ENCODE measurements at places on chromosomes 6 and 20. TPM values are rescaled to one million over a fixed set of nuclear protein-coding genes. Genes with fewer than 3 reads are reported as not detected.
A peak's percentile ranks its signal among the peaks of the same experiment; 100 is the strongest.

- H3K4me1 ChIP-seq: no peaks in the 10 kb centered on the region
- H3K36me3 ChIP-seq: no peaks in the 10 kb centered on the region
- no peak for DNase-seq
- H3K27ac ChIP-seq: no peak overlapping the region
- no peak overlapping the region for H3K4me3 ChIP-seq
- no peaks in the 10 kb centered on the region for H3K27me3 ChIP-seq
These were observed 9.6 kb downstream of the BTNL2 start for GRCh38 chr6:32397252-32397920.

SLC17A9 gene
- total RNA-seq: 6.4 TPM

DNA sequence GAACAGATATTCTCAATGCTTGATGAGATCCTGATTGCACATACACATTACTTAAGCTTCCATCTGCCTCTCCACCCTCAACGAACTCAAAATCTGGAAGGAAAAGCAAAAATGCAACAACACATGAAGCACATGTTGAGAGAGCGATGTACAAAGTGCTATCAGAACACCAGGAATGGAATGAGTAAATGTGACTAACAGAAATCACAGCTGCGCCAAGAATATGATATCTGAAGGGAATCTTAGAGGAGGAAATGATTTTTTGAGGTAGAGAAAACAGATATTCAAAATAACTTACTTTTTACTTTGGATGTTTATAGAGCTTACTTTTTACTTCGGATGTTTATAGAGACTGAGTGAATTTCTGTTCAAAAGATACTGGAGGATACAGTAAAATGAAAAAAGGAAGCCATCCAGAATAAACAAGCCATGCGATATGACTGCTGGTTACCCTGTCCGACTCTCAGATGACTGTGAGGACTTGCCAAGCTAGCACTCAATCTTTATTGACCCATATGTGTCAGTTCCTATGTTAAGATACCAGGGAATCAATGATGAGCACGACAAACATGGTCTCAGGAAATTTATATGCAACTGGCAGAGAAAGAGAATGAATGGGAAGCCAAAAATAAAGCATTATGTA lies 102.0 kb downstream of the SMLR1 start:
- H3K4me3 ChIP-seq: peak overlapping the region; percentile 1
- peak overlapping the region; percentile 11 for H3K27ac ChIP-seq
- DNase-seq: peak; percentile 77
- no peaks in the 10 kb centered on the region for H3K27me3 ChIP-seq
- H3K4me1 ChIP-seq: peaks cover 13% of the 10 kb centered on the region
- no peaks in the 10 kb centered on the region for H3K36me3 ChIP-seq

GRCh38 chr20:54794110-54794509 lies 318.7 kb downstream of the DOK5 start:
- no peaks in the 10 kb centered on the region for H3K27me3 ChIP-seq
- no peaks in the 10 kb centered on the region for H3K36me3 ChIP-seq
- no peak for DNase-seq
- H3K4me3 ChIP-seq: no peak overlapping the region
- H3K27ac ChIP-seq: no peak overlapping the region

DNA sequence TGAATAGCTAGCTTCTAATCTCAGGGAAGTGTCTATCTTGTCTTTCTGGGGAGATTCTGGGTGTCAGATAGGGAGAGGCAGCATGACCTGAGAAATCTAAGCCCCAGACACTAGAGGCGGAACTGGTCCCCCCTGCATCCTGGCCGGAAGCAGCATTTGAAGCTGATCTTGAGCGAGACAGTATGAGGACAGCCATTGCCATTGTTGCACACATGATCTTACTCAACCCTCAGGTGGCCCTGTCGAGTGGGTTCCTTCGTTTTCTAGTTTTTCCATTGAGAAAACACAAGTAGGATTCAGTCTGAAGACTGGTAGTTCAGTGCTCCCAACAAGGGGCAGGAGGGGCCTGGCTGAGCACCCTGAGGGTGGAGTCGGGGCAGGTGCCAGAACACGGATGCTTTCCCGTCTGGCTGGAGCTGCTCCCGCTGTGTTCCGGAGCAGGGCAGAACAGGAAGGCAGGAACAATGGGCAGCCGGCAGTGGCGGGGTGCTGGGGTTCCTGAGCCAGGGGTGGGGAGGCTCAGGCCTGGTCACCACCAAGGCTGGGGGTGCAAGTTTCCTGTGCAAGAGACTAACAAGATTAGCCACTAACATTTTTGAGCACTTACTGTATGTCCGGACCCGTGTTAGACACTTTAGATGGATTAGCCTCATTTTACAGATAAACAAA lies 7.9 kb upstream of the SDCBP2 start:
- peak; percentile 57 for DNase-seq
- H3K27me3 ChIP-seq: no peaks in the 10 kb centered on the region
- peaks cover 15% of the 10 kb centered on the region for H3K4me1 ChIP-seq
- H3K36me3 ChIP-seq: peaks cover 2% of the 10 kb centered on the region
- no peak overlapping the region for H3K27ac ChIP-seq
- H3K4me3 ChIP-seq: no peak overlapping the region

DNA sequence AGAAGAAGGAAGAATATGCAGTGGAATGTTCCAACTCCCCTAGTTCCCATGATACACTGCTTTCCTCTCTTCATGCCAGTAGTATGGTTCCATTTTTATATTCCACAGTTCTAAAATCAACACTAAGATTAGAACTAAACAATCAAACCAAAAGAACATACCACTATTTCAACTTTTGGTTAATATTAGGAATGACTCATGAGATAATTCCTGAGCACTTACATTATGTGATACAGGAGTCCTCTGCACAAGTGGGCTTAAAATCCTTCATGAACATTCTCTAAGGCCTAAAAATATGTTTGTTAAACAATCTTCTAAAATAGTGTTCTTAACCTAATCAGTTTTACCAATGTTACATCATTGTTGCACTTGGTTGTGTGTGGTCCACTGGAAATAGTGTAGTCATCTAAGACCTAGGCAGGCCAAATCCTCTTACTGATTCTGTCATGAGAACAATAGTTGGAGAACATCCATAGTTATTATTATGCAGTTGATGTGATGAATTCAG lies 30.3 kb upstream of the RCAN2 start:
- no peaks in the 10 kb centered on the region for H3K4me1 ChIP-seq
- H3K36me3 ChIP-seq: no peaks in the 10 kb centered on the region
- no peak overlapping the region for H3K27ac ChIP-seq
- peak; percentile 76 for DNase-seq
- no peaks in the 10 kb centered on the region for H3K27me3 ChIP-seq

GRCh38 chr20:15515691-15516090 lies 1057.6 kb downstream of the KIF16B start:
- no peaks in the 10 kb centered on the region for H3K36me3 ChIP-seq
- no peak overlapping the region for H3K27ac ChIP-seq
- no peaks in the 10 kb centered on the region for H3K4me1 ChIP-seq
- H3K27me3 ChIP-seq: no peaks in the 10 kb centered on the region
- no peak for DNase-seq

DNA sequence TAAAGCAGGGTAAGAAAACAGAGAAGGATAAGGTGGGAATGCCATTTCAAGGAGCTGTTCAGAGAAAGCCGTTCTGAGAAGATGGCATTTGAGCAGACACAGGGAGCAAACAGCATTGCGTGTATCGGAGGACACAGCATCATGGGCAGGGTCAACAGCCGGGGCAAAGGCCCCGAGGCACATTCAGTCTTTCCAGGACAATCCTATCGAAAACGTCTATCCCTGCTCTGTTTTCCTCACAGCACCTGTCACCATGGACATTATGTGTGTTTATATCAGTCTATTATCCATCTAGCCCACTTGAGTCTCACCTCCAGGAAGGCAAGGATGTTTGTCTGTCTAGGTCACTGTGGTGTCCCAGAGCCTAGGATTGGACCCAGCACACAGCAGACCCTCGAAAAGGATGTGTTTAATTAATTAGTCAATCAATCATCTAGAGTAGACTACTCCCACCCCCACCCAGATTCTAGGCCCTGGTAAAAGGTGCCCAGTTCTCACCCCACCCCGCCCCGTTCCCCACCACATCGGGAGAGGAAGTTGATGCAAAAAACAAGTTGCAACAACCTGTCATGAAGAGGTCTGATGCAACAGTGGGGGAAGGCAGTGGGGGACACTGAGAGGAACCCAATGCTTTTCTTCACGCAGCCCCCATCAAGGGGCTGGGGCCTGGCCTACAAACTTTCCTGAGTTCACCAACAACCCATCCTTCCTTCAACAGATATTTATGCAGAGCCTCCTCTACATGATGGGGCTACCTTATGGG lies 66.6 kb downstream of the PREX1 start:
- H3K4me1 ChIP-seq: no peaks in the 10 kb centered on the region
- no peak overlapping the region for H3K4me3 ChIP-seq
- H3K27me3 ChIP-seq: no peaks in the 10 kb centered on the region
- no peaks in the 10 kb centered on the region for H3K36me3 ChIP-seq
- no peak for DNase-seq
- no peak overlapping the region for H3K27ac ChIP-seq

GRCh38 chr6:163513570-163514166 lies 99.2 kb downstream of the QKI start:
- H3K36me3 ChIP-seq: no peaks in the 10 kb centered on the region
- DNase-seq: no peak
- H3K27ac ChIP-seq: no peak overlapping the region
- no peak overlapping the region for H3K4me3 ChIP-seq
- H3K4me1 ChIP-seq: no peaks in the 10 kb centered on the region

- H3K27me3 ChIP-seq: no peaks in the 10 kb centered on the region
- no peak overlapping the region for H3K27ac ChIP-seq
- H3K4me3 ChIP-seq: no peak overlapping the region
- DNase-seq: no peak
- peaks cover 1% of the 10 kb centered on the region for H3K36me3 ChIP-seq
These were observed 311.2 kb downstream of the ESR1 start for GRCh38 chr6:152118678-152119077.

DNA sequence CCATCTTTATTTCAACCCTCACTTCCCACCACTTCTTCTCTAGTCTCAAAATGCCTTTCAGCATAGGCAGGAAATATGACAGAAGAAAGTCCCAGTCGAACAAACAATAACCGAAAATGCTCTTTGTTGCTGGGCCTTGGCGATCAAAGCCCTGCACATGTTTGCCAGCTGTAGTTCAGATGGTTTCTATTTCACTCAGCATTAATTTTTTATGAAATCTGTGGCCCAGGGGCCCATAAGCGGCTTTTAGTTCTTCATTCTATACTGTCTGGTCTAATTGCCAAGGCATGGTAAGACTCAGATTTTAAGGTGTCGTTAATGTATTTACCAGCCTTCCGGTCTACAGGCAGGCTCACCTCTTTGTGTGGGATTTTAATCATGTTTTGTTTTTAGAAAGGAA lies 10.9 kb upstream of the F13A1 start:
- no peak overlapping the region for H3K27ac ChIP-seq
- no peaks in the 10 kb centered on the region for H3K27me3 ChIP-seq
- no peaks in the 10 kb centered on the region for H3K4me1 ChIP-seq

SMLR1 gene
- total RNA-seq: not detected

BPHL gene
- total RNA-seq: 20.6 TPM

DNA sequence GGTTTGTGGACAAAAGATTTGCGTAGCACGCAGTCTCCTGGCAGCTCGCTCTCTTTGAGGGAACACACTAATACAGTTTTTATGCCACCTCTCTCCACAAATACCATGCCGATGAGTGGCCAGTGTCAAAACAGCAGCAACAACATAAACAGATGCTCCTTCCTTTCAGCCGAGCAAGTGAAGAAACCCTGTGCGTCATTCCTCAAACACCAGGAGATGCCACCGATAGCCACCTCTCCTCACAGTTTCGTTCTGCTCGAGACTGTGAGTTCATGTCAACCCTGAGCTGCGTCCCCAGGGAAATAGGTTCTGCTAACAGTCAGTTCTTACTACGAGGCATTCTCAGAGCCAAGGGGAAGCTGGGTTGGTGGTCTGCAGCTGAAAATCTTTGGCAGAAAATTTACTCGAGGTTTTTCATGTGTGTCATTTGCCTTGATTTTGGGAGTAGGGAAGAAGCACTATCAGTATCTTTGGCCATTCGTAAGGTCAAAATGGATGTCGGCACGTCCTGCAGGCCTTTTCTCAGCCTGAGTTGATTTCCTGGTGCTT lies 59.9 kb downstream of the EYA2 start:
- H3K27me3 ChIP-seq: no peaks in the 10 kb centered on the region
- peaks cover 7% of the 10 kb centered on the region for H3K4me1 ChIP-seq
- peak overlapping the region; percentile 17 for H3K4me3 ChIP-seq
- no peaks in the 10 kb centered on the region for H3K36me3 ChIP-seq
- DNase-seq: peak; percentile 99

CYP24A1 gene
- total RNA-seq: not detected

- H3K36me3 ChIP-seq: no peaks in the 10 kb centered on the region
- no peak for DNase-seq
- no peak overlapping the region for H3K4me3 ChIP-seq
- peaks cover 7% of the 10 kb centered on the region for H3K27me3 ChIP-seq
These were observed 167.4 kb downstream of the CDC5L start for GRCh38 chr6:44554861-44555260.

DNA sequence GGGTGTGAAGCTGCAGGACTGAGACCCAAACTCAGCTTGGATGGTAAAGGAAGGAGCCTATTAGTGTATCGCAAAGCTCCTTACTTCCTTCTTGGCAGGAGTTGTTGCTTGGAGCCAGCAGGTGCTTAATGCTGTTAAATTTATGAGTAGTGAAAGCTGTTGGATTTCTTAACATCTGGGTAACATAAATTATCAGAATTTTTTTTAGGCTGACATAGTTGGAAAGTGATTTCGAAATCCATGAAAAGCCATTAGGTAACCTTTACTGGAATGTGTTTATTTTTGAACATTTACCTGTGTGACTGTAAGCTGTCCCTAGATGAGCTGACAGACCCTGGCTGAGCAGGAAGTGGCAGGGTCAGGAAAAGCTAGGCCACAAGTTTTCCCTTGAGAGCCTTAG lies 470.4 kb upstream of the SLC35B3 start:
- no peaks in the 10 kb centered on the region for H3K27me3 ChIP-seq
- no peak for DNase-seq
- H3K4me1 ChIP-seq: no peaks in the 10 kb centered on the region
- H3K4me3 ChIP-seq: no peak overlapping the region

- DNase-seq: no peak
- H3K4me1 ChIP-seq: no peaks in the 10 kb centered on the region
- H3K4me3 ChIP-seq: no peak overlapping the region
- H3K36me3 ChIP-seq: no peaks in the 10 kb centered on the region
These were observed 344.5 kb upstream of the ZFP64 start for GRCh38 chr20:52536040-52536439.

GRCh38 chr6:36320475-36320874 lies 16.2 kb downstream of the BNIP5 start:
- peaks cover 8% of the 10 kb centered on the region for H3K27me3 ChIP-seq
- H3K4me1 ChIP-seq: no peaks in the 10 kb centered on the region
- no peaks in the 10 kb centered on the region for H3K36me3 ChIP-seq
- H3K27ac ChIP-seq: no peak overlapping the region
- no peak for DNase-seq

GRCh38 chr6:1004885-1005630 lies 306.8 kb upstream of the FOXQ1 start:
- DNase-seq: no peak
- H3K4me3 ChIP-seq: no peak overlapping the region
- H3K27me3 ChIP-seq: no peaks in the 10 kb centered on the region

GRCh38 chr20:37936041-37936440 lies 33.1 kb downstream of the VSTM2L start:
- H3K36me3 ChIP-seq: no peaks in the 10 kb centered on the region
- H3K27ac ChIP-seq: no peak overlapping the region
- peaks cover 12% of the 10 kb centered on the region for H3K27me3 ChIP-seq
- no peak overlapping the region for H3K4me3 ChIP-seq
- DNase-seq: no peak
- H3K4me1 ChIP-seq: no peaks in the 10 kb centered on the region

BMP5 gene
- total RNA-seq: 1.0 TPM
